Stimulated activated CD4-positive, alpha-beta T cell treated with anti-CD3 and anti-CD28 coated beads, Interleukin-12 subunit alpha, Interleukin-12 subunit beta, amount 100 ng/mL, for 48 hours (primary cell): ENCODE measurements at places on chromosomes 6 and 20.

GRCh38 chr6:32045811-32046449 lies 7.7 kb downstream of the CYP21A2 start:
- DNase-seq, result no peak

DNA sequence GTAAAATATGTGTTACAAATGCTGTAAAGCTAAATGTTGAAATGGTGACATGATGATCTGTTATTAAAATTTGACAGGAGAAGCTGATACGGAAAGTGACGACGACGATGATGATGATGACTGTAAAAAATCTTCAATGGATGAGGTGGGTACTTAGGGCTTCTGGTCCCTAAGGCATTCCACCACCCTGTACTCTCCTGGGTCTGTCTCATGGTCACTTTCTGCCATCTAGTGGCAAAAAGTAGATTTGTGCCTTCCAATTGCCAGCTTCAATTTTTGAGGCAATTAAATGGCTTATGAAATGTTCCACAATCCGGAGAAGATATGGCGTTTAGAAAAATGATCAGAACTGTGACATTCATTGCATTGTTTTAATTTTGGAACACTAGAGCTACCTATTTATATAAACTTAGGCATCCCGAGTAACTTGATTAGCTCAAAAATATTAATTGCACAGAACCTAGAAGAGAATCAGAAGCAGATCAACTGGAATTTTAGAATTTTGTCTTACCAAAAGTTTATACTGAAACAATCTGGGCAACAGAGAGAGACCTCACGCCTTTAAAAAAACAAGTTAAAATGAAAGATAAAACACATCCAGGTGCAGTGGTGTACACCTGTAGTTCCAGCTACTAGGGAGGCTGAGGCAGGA lies 346.5 kb upstream of the PLCB4 start:
- DNase-seq, result peak; percentile 6

- DNase-seq, result no peak
These were observed 21.8 kb upstream of the UFL1 start for GRCh38 chr6:96499781-96500180.

DNA sequence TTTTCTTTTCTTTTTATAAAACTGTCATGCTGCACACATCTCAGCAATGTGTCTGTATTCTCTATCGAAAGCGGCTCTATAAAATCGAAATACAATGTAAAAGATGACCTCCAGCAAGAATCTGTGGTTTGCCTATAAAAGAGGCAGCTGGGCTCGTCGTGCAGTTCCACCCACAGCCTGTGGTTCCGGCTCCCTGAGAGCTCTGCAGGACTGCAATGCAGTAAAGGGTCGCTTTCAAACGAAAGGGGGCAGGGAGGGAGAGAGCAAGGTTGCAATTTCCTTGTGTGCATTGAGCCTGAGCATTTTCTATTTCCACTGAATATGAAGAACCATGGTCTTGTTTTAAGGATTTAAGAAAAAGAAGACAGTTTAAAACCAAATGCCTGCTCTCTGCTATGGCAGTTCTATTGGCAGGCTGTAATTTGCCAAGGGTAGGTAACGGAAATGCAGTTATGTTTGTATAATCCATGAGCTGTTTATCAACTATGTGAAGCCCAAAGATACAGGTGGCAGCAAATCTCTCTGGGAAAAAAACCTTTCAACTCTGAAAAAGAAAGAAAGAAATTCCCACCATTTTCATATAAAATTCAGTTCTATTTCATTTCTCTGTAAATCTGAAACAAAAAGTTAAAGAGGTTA lies 236.5 kb downstream of the HACE1 start:
- no peak for DNase-seq

GRCh38 chr20:17659801-17660200 lies 22.2 kb downstream of the RRBP1 start:
- no peak for DNase-seq

DNA sequence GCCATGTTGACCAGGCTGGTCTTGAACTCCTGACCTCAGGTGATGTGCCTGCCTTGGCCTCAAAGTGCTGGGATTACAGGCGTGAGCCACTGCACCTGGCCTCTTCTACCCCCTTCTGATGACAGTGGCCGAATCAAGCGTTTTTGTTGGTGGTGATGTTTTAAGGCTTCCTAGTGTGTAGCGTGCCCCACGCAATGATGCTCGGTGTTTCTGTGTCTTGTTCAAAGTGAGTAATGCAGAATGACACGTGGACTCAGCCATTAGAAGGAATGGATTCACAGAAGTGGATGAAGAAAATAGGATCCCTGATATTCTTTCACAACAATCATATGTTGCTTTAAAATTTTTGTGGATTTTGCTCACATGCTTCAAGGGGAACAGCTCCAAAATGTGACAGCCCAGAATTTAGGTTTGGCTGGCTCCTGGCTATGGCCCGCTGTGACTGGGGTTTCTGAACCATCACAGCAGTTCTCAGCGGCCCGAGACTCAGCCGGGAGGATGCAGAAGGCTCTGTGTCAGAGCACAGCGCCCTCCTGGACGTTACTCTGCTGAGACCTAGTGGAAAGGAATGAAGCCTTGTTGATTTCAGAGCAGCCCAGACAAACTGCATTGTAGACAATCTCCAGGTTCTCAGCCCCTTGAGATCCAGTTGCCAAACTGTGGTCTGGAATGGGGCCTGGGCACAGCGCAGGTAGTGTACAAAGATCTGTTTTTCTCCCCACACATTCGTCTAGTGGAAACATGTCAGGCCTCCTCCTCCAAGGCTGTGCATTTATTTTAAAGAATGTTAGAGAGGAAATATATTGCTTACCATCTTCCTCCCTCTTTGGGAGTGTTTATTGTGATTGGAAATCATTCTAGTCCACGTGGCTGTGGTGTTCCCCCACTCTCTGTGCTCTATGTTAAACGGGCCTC lies 57.6 kb upstream of the TIAM2 start:
- no peak for DNase-seq

GRCh38 chr6:61980622-61981021 lies 305.4 kb downstream of the KHDRBS2 start:
- no peak for DNase-seq

GRCh38 chr6:35259948-35260590 lies 534 bp downstream of the ZNF76 start:
- peak; percentile 54 for DNase-seq
